Testis (tissue), 5 donors: ENCODE measurements at places on chromosomes 3 and 15. TPM values are rescaled to one million over a fixed set of nuclear protein-coding genes. Genes with fewer than 3 reads are reported as not detected.

GRCh38 chr3:37218206-37218605 is 43.8 kb upstream of the LRRFIP2 start:
- no peak for DNase-seq

- no peak for DNase-seq
Observed at GRCh38 chr3:14550651-14551611, 10.8 kb upstream of the GRIP2 start.

GRCh38 chr3:159818399-159818798 is 170.2 kb upstream of the IL12A start:
- DNase-seq = no peak

DNA sequence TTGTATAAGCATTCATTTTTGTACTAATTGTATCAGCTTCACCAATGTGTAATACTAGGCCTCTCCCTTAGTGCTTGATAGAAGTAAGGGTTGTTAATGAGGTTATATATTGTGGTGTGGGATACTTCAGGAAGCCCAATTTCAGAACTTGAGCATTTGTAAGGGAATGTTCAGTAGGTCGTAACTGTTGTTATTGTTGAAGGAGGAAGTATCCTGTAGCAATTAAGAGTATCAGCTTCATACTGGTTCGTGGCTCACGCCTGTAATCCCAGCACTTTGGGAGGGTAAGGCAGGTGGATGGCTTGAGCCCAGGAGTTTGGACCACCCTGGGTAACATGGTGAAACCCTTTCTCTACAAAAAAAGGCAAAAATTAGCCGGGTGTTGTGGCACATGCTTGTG is 30.6 kb downstream of the IQGAP1 start:
- no peak for DNase-seq

DNA sequence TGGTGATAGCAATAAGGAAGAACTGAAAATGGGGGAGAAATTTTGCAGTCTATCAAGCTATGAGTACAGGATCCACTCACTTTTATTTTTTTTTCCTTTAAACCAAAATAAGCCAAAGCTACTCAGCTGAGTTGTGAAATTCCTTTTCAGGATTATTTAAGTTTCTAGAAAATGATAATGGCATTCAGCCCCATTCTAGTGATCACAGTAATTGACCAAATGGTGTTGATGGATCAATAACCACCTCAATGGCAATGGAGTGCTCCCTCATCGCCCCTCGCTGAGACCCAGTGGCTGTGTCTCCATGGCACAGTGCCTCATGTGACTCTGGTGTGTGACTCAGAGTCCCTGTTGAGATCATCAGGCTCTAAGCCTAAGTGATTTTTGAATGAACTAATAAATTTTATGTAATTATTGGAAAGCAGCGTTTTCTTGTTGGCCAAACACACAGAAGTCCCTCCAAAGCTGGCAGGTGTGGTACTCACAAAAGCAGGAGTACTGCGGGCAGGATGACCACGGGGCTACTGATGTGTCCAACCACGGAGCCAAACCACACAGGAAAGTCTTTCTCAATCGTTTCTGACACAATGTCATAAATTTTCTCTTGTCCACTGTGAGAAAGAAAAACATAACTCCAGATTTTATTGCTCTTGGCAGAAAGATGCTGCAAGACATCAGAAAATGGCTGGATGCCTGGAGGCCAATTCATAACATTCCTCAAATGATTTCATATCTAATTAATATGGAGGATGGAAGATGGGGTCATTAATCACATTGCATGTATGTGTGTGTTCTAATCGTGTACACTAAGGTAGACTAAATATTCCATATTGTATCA is 14.4 kb upstream of the STARD5 start:
- no peak for DNase-seq

- no peak for DNase-seq
Observed at GRCh38 chr3:9008550-9009255, 45.4 kb upstream of the RAD18 start.

GRCh38 chr3:41259449-41260062 is 60.3 kb downstream of the CTNNB1 start:
- no peak for DNase-seq

DNA sequence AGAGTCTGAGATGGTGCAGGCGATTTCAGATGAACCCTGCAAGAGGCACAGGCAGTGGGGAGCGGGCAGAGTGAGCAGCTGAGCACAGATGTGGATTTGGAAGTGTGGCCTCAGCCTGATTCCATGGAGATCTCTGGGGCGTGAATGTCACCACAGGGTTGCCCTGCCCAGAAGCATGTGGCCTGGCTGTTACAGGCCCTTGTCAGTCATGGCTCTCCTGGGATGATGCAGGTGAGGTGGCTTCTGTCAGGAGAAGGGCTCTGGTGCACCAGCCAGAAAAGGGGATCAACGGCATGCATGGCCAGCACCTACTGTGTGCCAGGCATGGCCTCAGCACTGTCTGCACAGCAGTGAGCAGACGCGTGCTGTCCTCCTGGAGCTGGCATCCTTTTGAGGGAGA is 11.9 kb downstream of the HDAC11 start:
- DNase-seq = no peak

- DNase-seq = no peak
Observed at GRCh38 chr3:112115806-112116383, 17.2 kb downstream of the GCSAM start.

GRCh38 chr3:194165271-194166018 is 29.5 kb downstream of the HES1 start:
- DNase-seq = no peak

DNA sequence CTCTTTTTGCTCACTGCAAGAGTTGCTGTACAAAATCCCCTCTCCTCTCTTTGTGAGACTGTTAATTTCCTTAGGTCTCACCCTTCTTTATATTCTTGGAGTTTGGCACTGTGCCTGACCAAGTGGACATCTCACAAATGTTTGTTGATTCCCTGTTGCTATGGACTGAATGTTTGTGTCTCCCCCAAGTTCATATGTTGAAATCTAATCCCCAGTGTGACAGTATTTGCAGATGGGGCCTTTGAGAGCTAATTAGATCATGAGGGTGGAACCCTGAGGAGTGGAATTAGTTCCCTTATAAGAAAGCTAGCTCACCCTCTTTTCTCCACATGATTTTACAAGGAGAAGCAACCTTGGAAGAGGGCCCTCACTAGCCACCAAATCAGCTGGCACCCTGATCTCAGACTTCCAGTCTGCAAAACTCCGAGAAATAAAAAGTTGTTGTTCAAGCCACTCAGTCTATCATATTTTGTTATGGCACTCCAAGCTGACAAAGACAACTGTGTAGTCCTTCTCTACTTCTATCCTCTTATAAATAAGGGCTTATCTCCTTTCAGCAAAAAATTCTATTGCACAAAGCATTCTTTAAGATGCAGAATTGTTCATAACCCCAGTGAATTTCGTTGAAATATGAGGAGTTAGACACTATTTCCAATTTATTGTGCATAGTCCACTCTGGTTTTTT is 65.5 kb upstream of the NPHP3 start:
- DNase-seq = no peak

DNA sequence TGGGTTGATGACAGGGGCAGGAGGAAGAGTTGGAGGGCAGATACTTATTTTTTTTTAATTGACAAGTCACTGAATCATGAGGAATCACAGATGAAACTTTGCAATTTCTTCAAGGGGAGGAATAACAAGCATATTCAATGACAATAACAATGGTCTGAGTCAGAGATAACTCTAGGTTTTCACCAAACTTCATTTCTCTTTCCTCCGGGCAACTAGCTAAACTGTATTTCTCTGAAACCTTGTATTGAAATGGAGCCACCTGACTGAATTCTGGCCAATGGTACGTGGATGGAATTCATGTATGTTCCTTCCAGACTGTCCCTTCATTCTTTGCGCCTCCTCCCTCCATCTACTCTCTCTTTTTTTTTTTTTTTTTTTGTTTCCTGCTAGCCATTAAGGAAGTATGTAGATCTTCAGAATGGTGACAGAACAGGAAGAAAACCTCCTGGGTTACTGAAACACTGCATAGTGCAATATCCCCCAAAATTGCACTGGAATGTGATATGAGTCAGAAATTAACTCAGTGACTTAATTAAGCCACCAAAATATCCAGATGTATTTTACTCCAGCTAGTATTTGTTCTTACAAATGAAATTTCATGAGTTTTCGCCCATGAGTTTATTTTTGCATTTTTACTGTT is 495.4 kb downstream of the OTOL1 start:
- DNase-seq = no peak

GRCh38 chr3:33044676-33045075 is 52.3 kb downstream of the GLB1 start:
- DNase-seq = no peak

DNA sequence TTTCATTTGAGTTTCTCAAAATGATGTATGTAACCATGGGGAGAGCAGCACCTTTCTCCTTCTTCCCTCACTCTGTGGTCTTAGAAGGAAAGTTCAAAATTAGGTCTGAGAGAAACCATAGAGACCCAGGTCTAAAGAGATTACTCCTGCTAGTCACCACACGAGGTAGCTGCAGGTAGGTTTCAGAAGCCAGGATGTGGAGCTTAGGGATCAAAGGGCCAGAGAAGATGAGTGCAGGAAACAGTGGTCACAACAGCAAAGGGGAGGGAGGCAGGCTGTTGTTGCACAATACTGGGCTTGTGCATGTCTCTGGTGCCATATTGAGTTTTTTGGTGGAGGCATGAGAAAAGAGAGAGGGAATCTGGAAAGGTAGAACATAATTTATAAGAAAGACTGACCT is 583.6 kb downstream of the AGBL1 start:
- no peak for DNase-seq

DNA sequence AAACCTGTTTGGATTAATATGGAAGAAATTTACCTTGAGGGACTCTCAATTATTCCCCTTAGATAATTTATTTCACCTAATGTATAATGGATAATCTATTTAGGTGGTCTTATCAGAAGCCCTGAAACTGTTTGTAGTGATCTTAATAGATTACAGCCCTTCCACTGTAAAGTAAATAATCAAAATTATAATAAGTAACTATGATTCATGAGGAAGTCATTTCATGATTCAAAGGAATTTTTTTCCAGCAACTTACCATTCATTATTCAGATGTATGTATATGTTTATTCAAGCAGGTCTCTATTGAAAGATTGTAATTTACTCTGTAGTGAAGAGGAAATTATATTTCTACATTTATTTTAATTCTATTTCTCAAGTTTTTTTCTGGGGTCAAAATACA is 250.6 kb upstream of the ROBO1 start:
- no peak for DNase-seq

- no peak for DNase-seq
Observed at GRCh38 chr3:163939926-163940325, 1138.4 kb downstream of the SI start.

GRCh38 chr3:43644443-43644842 is 22.6 kb upstream of the ANO10 start:
- DNase-seq = no peak

DNA sequence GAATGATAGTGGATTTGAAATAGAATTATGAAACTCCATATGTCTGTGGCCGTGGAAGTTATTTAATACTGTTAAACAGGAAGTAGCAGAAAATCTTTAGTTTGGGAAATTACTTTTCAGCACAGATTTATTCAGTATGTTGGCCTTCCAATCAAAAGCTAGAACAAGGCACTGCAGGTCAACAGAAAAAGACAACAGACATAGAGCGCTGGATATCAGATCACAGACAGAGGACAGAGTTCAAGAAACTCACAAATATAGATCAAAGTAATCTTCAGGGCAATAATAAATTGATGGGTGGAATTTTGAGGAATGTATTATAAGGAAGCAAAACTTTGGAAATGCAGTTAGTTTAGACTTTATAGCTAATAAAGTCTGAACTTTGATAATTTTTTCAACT is 159.5 kb upstream of the TMCO5A start:
- no peak for DNase-seq

GRCh38 chr15:61724251-61724939 is 335.9 kb downstream of the VPS13C start:
- no peak for DNase-seq

The FEZF2 gene
- not detected for polyA plus RNA-seq

The STRA6 gene
- 14.1 TPM for polyA plus RNA-seq

The DNAH1 gene
- 50.4 TPM for polyA plus RNA-seq

The GNAT1 gene
- 2.3 TPM for polyA plus RNA-seq

The ZNF660 gene
- polyA plus RNA-seq = 4.1 TPM

The UBR1 gene
- 21.3 TPM for polyA plus RNA-seq

The MCF2L2 gene
- 6.8 TPM for polyA plus RNA-seq

The RAB27A gene
- polyA plus RNA-seq = 19.2 TPM

The FBXW12 gene
- 0.98 TPM for polyA plus RNA-seq

The CP gene
- 6.1 TPM for polyA plus RNA-seq

The IL5RA gene
- 1.8 TPM for polyA plus RNA-seq

The GNB4 gene
- polyA plus RNA-seq = 8.7 TPM

The GPR62 gene
- polyA plus RNA-seq = 0.18 TPM

The COL6A5 gene
- 2.6 TPM for polyA plus RNA-seq

The FAN1 gene
- 22.5 TPM for polyA plus RNA-seq

The SEMA3G gene
- 3.1 TPM for polyA plus RNA-seq

The THRB gene
- 2.0 TPM for polyA plus RNA-seq

The DAPK2 gene
- 5.9 TPM for polyA plus RNA-seq

The SLC30A4 gene
- 18.8 TPM for polyA plus RNA-seq

The CA12 gene
- 8.0 TPM for polyA plus RNA-seq

The CPNE9 gene
- polyA plus RNA-seq = 1.3 TPM

The PRRT3 gene
- polyA plus RNA-seq = 7.6 TPM

The OR5K2 gene
- polyA plus RNA-seq = not detected
